ENCODE measurements at places on chromosomes 11 and 22.

DNA sequence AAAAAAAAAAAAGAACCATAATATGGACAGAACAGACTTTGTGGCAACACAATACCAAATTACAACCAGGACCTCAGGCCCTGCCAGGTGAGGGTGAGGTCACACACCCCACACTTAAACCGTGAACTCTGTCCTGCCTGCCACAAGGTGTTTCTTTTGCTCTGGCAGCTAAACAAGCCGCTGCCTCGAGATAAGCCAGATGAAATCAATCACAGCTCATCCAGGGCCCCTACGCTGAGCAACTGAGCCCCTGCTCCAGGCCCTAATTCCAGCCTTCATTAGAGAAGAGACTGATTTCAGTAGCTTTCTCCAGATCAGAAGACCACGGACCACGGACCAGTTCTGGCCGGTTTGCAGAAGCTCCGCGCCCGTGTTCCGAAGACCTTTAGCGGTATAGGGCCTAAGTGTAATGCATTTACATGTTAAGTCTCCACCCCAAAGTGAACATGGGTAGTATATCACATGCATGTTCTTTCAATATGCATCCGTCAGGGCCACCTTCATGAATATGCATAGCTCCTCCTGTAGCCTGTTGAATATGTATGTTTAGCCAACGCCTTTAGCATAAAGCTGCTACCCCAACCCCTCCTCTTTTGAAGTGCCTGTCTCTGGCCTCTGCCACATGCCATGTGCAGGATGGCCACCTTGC, 14.8 kb upstream of the RAC2 start:
- no peak for DNase-seq

DNA sequence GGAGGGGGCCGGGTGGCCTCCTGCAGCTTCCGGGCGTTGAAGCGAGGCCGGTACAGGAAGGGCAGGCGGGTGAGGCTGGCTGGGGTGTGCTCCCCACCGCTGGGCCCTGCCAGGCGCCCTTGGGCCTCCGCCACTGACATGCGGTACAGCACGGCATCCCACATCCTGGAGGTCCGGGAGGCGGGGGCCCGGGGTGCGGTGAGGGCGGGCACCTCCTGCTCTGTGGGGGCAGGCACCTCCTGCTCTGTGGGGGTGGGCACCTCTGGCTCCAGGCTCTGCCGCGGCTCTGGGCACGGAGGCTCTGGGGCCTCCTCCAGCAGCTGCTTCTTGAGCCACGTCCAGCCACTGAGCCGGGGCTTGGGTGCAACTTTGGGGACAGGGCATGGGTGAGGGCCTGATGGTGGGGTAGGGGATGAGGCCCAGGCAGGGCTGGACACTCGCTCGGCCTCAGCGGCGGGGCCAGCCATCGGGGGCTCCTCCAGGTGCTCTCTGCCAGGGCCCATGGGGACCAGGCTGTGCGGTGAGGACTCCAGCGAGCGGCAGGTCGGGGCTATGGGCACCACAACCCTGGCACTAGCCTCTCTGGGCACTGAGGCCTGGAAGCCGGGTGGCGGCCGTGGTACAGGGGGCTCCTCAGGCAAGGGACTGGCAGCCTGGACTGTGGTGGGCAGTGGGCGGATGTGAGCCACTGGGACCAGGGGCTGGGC, 2.3 kb downstream of the PRR33 start:
- DNase-seq: no peak

DNA sequence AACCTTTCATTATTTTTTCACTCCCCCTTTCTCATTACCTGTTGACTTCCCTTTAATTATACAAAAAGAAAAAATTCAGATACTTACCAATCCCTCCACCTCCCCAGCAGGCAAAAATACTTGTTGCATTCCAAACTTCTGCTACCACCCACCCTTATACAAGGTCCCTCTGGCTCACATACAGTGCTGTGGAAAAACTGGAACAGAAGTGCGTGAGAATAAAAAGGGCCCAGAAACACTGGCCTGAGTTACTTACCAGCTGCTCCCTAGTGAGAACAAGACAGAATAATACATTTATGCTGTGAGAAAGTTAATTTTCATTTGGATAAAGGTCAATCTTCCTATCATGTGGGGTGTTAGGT, 46.9 kb upstream of the RAPSN start:
- no peak for DNase-seq

DNA sequence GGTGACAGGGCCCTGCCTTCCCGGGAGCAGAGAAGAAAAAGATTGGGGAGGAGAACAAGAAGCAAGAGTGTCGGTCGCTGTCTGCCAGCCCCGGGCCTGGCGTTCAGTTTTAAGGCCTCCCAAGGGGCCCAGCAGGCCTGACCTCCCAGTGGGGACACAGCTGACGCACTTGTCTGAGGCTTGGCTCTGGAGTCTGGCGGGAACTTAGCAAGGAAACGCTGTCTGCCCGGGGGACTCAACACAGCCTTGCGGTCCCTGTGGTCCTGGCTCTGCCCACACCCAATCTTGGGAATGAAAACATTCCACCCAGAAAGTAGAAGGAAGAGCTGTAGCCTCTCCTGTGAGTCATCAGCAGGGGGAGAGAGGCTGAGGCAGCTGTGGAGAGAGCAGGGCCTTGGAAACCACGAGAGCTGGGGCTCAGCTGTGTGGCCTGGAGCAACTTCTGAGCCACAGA, 54.4 kb downstream of the TRAF6 start:
- peak; percentile 33 for DNase-seq

GRCh38 chr11:118126082-118126838, 26.4 kb downstream of the SCN4B start:
- DNase-seq: no peak

- DNase-seq: no peak
Observed at GRCh38 chr11:87662287-87662686, 513.0 kb downstream of the RAB38 start.

GRCh38 chr11:107427569-107428180, 29.9 kb downstream of the CWF19L2 start:
- DNase-seq: no peak

GRCh38 chr11:77418155-77418970, 55.5 kb downstream of the PAK1 start:
- no peak for DNase-seq

GRCh38 chr22:42340150-42340549, 69.7 kb upstream of the TCF20 start:
- no peak for DNase-seq

DNA sequence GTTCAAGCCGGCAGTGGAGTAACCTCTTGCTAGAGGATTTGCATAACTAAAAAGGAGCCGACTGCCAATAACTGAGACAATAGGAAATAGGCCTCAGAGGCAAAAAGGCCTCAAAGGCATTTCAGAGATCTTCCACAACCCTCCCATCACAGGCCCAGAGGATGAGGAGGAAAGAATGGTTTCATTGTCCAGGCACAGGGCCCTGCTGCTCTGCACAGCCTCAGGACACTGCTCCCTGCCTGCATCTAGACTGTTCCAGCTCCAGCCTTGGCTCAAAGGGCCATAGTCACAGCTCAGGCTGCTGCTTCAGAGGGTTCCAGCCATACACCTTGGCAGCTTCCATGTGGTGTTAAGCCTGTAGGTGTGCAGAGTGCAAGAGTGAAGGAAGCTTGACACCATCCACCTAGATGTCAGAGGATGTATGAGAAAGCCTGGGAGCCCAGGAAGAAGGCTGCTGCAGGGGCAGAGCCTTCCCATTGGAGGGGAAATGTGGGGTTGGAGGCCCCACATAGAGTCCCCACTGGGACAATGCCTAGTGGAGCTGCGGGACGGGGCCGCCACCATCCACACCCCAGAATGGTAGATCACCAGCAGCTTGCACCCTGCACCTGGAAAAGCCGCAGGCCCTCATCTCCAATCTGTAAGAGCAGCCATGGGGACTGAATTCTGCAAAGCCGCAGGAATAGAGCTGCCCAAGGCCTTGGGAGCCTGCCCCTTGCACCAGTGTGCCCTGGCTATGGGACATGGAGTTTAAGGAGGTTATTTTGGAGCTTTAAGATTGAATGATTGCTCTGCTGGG, 8.2 kb upstream of the LRP5 start:
- DNase-seq: no peak

GRCh38 chr22:50739279-50739691, 1.3 kb downstream of the ACR start:
- DNase-seq: no peak

- no peak for DNase-seq
Observed at GRCh38 chr11:86301742-86302091, 323 bp upstream of the HIKESHI start.

- no peak for DNase-seq
Observed at GRCh38 chr11:117572671-117573070, 224.3 kb downstream of the DSCAML1 start.

GRCh38 chr22:32531931-32532819, 57.6 kb downstream of the FBXO7 start:
- no peak for DNase-seq
